ENCODE measurements at places on chromosomes 12 and 14.

- no peak for DNase-seq
Observed at GRCh38 chr12:119374635-119375034, 40.1 kb downstream of the CCDC60 start.

DNA sequence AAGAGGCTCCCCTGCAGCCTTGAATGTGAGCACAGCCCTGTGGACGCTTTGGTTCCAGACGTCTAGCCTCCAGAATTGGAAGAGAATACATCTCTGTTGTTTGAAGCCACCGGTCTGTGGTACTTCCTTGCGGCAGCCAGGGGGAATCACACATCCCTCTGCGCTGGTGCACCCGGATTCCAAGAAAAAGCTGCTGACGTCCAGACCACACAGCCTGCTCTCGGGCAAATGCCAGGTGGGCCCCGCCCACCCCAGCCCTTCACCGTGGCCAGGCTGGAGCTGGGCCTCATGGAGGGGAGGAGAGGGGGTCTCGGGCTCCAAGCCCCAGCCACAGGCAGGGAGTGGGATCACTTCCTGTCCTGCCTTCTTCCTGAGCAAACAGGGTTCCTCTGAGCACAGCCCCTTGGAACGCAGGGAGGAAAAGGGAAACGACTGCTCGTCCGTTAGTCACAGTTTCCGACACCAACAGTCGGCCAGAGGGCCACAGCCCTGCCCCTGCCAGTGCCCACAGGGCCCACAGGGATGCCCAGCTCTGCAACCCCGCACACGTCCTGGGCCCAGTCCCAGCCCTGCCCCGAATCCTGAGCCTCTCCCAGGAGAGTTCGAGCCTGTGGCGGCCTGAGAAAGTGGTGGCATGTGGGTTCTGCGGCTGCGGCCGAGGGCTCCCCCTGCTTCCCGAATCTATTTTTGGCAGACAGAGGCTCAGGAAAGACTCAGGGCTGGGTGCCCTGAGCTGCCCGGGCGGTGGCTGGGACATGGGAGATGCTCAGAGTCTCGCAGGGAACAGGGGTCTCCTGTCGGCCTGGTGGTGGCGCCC is 85.3 kb downstream of the RFLNA start:
- no peak for DNase-seq

DNA sequence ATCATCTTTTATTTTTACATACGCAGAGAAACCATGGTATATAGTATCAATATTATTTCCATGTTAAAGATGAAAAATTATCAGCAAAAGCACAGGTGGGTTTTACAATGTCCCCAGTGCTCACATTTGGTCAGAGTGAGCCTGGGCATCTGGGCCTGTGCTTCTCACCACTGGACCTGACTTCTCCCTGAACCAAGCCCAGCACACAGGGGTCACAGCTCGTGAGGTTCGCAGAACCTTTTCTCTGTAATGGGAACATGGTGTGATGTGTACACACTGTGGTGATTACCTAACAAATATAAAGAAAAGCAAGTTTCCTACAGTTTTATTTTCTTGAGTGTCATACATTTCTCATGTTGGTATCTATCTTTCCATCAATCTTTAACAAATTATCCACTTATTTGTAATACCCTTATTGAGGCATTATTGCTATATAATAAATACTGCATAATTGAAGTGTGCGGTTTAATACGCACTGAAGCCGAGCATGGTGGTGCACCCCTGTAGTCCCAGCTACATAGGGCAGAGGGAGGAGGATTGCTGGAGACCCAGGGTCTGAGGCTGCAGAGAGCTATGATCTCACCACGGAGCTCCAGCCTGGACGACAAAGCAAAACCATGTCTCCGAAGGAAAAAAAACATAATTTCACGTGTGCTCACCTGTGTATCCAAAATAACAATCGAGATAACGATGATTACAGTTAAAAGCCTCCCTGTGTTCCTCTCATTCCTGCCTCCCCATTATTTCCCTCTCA is 743.2 kb downstream of the TMEM121 start:
- DNase-seq, result no peak

- no peak for DNase-seq
Observed at GRCh38 chr14:30006695-30007094, 79.0 kb upstream of the PRKD1 start.

GRCh38 chr12:5914387-5915149 is 30.5 kb downstream of the ANO2 start:
- DNase-seq, result no peak

GRCh38 chr14:45290547-45290946 is 37.5 kb upstream of the MIS18BP1 start:
- no peak for DNase-seq

Data from activated CD8-positive, alpha-beta memory T cell treated with anti-CD3 and anti-CD28 coated beads, Interleukin-2, amount 50 U/mL, for 4 hours (primary cell).